Stimulated activated CD4-positive, alpha-beta T cell treated with anti-CD3 and anti-CD28 coated beads, Interleukin-2, amount 100 ng/mL, for 48 hours (primary cell): ENCODE measurements at places on chromosomes 5 and 9.

DNA sequence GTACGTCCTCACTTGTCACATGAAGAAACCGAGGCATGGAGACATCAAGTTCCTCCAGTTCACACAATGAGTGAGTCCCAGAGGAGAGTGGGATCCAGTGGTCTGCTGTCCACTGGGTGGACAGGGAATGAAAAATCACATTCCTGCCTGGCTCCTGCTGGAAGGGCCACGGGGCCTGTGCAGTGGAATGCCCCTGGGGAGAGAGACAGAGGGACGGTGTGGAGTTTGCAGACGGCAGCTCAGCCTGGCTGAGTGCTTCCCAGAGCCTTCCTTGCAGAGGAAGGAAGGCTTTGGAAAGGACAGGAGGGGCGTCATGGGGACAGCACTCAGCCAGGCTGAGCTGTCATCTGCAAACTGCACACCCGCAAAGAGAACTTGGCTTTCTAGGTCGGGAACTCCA lies 74.7 kb downstream of the COL27A1 start:
- DNase-seq, result no peak

GRCh38 chr9:78288214-78288892 lies 8.6 kb upstream of the PSAT1 start:
- DNase-seq, result no peak

GRCh38 chr9:3578786-3579185 lies 53.0 kb upstream of the RFX3 start:
- no peak for DNase-seq

GRCh38 chr9:101365181-101365580 lies 19.6 kb downstream of the BAAT start:
- no peak for DNase-seq

DNA sequence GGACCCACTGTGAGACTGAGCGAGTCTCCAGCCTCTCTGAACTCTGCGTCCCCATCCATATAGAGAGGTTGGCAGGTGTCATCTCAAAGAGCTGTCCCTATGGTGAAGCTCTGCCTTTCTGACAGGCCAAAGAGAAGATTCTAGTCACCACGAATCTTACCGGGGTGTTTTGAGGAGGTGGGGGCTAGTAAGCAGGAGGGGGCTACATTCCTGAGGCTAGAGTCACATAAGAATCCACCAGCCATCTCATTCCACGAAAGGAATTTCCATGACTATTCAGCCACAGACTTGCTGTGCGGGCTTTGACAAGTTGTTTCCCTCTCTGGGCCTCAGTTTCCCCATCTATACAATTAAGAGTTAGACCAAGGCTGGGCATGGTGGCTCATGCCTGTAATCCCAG lies 16.3 kb downstream of the PDGFRB start:
- no peak for DNase-seq

DNA sequence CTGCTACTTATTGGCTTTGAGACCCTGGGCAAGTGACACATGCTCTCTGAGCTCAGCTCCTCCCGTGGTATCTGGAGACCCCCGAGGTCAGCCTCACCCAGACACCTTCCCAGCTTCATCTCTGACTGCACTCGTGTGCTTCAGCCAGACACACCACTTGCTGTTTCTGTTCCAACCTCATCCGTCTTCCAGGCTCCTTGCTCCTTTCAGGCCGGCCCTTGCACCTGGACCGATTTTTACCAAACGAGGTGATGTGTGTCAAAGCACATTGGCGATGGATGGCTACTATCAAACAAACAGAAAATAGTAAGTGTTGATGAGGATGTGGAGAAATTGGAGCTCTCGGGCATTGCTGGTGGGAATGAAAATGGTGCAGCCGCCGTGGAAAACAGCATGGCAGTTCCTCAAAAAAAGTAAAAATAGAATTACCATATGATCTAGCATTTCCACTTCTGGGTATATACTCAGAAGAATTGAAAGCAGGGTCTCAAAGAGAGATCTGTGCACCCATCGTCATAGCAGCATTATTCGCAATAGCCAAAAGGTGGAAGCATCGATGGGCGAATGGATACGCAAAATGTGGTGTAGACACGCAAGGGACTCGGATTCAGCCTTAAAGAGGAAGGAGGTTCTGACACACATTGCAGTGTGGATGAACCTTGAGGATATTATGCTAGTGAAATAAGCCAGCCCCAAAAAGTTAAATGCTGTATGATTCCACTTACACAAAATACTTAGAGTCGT lies 96.1 kb upstream of the IER5L start:
- no peak for DNase-seq
